NCI-H345 (cell line): ENCODE measurements at places on chromosomes 4 and X.

GRCh38 chr4:36254371-36254770 is 10.1 kb upstream of the ARAP2 start:
- DNase-seq: no peak

- no peak for DNase-seq
Measured at GRCh38 chr4:126209147-126209546, 894.4 kb downstream of the FAT4 start.

- no peak for DNase-seq
Measured at GRCh38 chrX:145716226-145716625, 101.4 kb upstream of the SLITRK2 start.

DNA sequence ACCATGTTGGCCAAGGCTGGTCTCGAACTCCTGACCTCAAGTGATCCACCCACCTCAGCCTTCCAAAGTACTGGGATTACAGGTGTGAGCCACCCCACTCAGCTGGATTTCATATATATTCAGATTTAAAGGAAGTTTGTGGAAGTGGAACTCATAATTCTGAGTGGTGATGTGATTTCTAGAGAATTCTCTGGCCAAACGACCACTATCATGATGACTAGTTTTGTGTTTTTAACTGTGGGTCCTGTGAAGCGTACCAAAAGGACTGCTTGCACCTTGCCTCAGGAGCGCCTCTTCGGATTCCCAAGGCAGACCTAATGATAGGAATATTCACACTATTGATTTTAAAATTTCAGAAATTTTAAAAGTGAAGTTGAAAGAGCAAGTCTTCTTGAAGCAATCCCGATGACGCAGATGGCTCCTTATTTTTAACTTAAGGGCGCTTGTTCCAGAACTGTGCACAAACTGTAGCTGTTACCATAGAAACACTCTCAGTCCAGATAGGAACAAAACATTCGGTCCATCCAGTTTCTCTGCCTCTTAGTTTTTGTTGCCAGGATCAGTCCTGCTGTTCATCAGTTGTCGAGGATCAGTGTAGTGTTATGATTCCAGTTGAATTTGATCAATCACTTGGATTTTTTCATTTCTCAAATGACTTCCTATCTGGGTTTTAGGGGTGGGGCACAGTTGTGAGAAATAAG is 51.7 kb upstream of the CLCN4 start:
- DNase-seq: no peak

- DNase-seq: no peak
Measured at GRCh38 chr4:150948074-150948473, 67.0 kb downstream of the LRBA start.

DNA sequence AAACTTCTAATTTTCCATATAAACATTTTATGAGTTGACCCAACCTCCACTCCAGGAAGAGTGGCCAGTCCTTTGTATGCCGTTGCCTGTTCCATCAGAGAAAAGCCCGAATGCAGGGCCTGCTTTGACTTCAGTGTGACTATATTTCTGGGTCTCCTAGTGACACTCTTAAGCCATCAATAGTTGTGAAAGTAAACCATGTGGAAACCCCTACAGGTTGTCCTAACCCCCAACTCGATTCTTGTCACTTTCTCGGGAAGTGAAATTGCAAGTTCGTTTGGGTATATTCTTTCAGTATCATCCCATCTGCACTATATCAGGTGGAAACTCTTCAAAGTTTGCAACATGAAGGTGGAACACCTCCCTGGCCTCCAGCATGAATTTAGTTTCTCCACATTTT is 52.8 kb downstream of the EFHC2 start:
- no peak for DNase-seq

- DNase-seq: no peak
Measured at GRCh38 chr4:154560419-154560801, 2.4 kb upstream of the FGB start.

DNA sequence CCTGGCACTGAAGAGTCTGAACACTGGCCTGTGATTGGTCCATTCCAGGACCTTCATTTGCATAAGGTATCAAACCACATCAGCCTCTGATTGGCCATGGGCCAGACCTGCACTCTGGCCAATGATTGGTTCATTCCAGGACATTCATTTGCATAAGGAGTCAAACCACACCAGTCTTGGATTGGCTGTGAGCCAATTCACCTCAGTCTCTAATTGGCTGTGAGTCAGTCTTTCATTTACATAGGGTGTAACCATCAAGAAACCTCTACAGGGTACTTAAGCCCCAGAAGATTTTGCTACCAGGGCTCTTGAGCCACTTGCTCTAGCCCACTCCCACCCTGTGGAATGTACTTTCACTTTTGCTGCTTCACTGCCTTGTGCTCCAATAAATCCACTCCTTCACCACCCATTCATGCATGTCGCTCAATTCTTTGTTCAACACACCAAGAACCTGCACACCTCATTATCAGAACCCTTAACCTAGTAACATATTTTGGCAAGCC is 14.2 kb upstream of the HERC5 start:
- DNase-seq: no peak

- no peak for DNase-seq
Measured at GRCh38 chr4:184041156-184041555, 136.0 kb downstream of the STOX2 start.

- no peak for DNase-seq
Measured at GRCh38 chr4:163693776-163694175, 199.3 kb downstream of the TMA16 start.
